ENCODE measurements at places on chromosomes 4 and X.
A peak's percentile ranks its signal among the peaks of the same experiment; 100 is the strongest.

DNA sequence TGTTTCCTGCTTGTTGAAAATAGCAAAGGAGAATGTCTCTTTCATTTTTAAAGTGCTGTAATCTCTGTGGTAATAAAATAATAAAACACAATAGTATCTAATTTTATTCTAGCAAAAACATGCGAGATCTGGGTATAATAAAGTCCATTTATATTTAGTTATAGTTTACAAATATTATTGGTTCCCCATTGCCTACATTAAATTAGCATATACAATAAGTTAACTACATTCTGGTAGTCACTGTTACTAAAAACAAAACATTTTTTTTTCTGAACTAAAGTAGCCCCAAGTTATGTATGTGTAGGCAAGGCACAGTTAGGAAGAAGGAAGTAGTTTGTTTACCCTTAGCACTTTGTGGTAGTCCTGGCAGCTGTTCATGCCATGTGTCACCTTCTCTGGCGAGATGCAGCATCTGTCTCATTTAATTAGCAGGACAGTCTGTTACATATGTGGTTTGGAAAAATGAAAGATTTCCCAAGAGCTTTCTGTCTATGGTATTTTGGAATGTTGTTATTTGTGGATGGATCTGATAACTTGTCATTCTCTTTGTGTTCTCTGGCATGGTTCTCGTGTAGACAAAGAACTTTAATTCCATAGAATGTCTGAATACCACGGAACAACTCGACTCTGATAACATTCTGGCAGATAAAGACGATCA is 231.3 kb upstream of the PITX2 start:
- H3K27ac ChIP-seq = no peak overlapping the region
- H3K27me3 ChIP-seq = peaks cover 5% of the 10 kb centered on the region
- DNase-seq = no peak

DNA sequence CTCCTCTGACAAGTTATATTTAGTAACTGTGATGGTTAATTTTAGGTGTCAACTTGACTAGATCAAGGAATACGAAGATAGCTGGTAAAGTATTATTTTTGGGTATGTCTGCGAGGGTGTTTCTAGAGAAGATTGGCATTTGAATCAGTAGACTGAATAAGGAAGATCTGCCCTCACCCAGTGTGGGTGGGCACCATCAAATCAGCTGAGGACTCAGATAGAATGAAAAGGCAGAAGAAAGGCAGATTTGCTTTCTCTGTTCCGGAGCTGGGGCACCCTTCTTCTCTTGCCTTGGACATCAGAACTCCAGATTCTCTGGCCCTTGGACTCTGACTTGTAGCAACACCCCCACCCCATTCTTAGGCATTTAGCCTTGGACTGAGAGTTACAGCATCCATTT is 981.6 kb downstream of the CCSER1 start:
- H3K4me1 ChIP-seq = no peaks in the 10 kb centered on the region
- DNase-seq = no peak
- no peaks in the 10 kb centered on the region for H3K27me3 ChIP-seq
- H3K36me3 ChIP-seq = peaks cover 4% of the 10 kb centered on the region

GRCh38 chr4:176435901-176436292 is 116.1 kb downstream of the SPCS3 start:
- H3K4me3 ChIP-seq = no peak overlapping the region
- no peak overlapping the region for H3K27ac ChIP-seq
- no peak for DNase-seq
- no peaks in the 10 kb centered on the region for H3K36me3 ChIP-seq
- peaks cover 3% of the 10 kb centered on the region for H3K27me3 ChIP-seq

DNA sequence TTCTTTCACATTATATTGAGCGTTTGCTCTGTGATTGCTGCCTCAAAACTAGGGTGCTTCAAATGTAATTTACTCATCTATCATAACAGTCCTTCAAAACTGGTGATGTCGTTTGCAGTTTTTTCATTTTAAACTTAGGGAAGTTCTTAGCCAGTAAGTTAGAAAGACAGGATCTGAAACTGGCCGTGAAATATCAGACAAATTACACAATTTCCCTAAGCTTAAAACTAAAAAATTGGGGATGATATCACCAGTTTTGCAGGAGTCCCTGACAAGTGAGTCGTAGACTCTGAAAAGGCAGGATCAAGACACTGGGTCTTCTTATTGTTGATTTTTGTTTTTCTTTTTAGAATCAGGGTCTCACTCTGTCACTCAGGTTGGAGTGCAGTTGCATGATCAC is 44.8 kb downstream of the MOB1B start:
- no peak overlapping the region for H3K27ac ChIP-seq
- H3K27me3 ChIP-seq = no peaks in the 10 kb centered on the region
- peaks cover 7% of the 10 kb centered on the region for H3K4me1 ChIP-seq

- H3K36me3 ChIP-seq = no peaks in the 10 kb centered on the region
- H3K4me1 ChIP-seq = no peaks in the 10 kb centered on the region
- peak; percentile 21 for DNase-seq
- H3K4me3 ChIP-seq = no peak overlapping the region
These were observed 333.3 kb upstream of the DDX53 start for GRCh38 chrX:22666441-22666840.

DNA sequence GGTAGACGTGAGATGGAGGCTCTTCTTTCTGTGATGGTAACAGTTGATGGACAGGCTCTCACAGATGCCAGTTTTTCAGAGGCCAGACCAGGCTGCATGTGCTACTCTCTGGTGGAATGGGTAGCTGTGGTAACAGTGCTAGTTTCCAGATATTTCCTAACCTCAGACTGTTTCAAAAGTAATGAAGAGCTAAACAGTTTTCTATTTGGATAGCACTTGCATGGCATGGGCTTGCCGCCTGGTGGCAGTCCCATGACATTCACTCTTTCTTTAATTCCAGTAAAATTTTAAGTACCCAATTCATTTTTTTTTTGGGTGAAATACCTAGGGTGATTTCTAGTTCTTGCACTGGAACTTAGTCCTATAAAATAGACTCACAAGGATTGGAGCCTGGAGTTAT is 220.2 kb upstream of the MAD2L1 start:
- H3K27me3 ChIP-seq = no peaks in the 10 kb centered on the region
- H3K4me3 ChIP-seq = no peak overlapping the region
- no peak for DNase-seq
- no peaks in the 10 kb centered on the region for H3K36me3 ChIP-seq

DNA sequence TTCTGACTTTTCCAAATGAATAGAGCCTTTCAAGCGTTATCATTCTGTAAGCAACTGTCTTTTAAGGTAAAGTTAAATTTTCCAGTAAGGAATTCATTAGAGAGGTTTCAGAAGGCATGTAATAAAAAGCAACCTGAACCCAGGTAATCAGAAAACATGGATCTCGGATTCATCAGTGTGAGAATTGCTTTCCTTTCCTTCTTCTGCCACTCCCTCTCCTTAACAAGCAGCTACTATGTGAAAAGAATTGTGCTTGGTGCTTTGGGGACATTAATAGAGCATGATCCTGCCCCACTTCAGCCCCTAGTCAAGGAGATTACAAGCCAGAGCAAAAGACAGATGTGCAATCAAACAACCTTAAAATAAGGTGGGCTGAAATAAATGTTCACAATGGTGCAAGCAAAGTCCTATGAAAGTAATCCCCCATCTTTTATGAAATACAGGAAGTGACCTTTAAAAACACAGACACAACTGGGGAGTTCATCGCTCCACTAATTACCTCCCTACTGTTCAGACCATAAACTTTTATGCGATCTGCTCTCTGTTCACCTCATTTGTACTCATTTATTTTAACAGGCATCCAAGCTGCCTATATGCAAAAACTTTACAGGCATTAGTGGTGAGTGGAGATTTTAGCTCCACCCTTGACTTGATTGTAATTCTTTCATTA is 122.9 kb upstream of the RASGEF1B start:
- DNase-seq = no peak
- no peak overlapping the region for H3K4me3 ChIP-seq
- H3K4me1 ChIP-seq = peaks cover 36% of the 10 kb centered on the region
- peaks cover 11% of the 10 kb centered on the region for H3K27me3 ChIP-seq
- H3K27ac ChIP-seq = no peak overlapping the region

DNA sequence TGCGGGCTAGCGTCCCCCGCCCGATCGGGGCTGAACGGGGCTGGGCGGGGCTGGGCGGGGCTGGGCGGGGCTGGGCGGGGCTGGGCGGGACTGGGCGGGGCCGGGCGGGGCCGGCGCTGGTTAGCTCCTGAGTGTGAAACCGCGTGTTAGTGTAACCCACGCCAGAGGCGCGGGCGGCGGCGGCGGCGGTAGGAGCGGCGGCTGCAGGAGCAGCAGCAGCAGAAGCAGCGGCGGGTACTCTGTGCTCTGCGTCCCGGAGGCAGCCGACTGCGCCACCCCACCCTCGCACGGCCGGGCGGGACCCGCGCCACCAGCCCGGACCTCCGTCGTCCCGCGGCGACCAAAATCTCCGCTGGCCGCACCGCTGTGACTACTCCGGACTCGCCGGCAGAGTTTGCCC is 128.1 kb downstream of the LAS1L start:
- no peaks in the 10 kb centered on the region for H3K4me1 ChIP-seq
- DNase-seq = no peak
- H3K4me3 ChIP-seq = peak overlapping the region; percentile 47
- peaks cover 16% of the 10 kb centered on the region for H3K27me3 ChIP-seq
- H3K27ac ChIP-seq = no peak overlapping the region

DNA sequence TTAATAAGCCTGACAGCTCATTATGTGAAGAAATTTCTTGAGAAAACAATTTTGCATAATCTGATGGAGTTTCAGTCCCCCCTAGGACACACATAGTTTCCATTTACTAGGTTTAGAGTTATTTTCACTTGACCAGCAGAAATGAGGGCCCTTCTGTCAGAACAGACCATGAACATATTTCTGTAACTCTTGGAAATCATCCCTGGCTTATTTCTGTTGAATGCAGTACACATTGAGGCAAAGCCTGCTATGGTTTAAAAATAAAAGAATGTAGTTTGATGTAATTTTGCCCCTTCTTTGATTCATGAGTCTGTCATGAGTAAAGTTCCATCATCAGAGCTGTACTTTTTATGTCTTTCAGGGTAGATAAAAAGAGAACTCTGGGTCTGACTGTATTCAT is 104.6 kb upstream of the ETNPPL start:
- H3K4me3 ChIP-seq = no peak overlapping the region

- no peak overlapping the region for H3K4me3 ChIP-seq
- no peak overlapping the region for H3K27ac ChIP-seq
- H3K4me1 ChIP-seq = no peaks in the 10 kb centered on the region
- peaks cover 7% of the 10 kb centered on the region for H3K36me3 ChIP-seq
These were observed 157.1 kb downstream of the SCFD2 start for GRCh38 chr4:53208753-53209152.

GRCh38 chr4:104494822-104495559 is at the start of gene CXXC4:
Gene CXXC4 (minus strand): TSS chr4:104494894. CDS start chr4:104491802, 3,092 bp downstream.
- H3K27ac ChIP-seq = peak within 1 kb of the TSS; percentile 98
- peaks cover 61% of the 10 kb centered on the region for H3K4me1 ChIP-seq
- peak; percentile 76 for DNase-seq
- H3K36me3 ChIP-seq = no peaks in the 10 kb centered on the region
- H3K4me3 ChIP-seq = peak within 1 kb of the TSS; percentile 97

DNA sequence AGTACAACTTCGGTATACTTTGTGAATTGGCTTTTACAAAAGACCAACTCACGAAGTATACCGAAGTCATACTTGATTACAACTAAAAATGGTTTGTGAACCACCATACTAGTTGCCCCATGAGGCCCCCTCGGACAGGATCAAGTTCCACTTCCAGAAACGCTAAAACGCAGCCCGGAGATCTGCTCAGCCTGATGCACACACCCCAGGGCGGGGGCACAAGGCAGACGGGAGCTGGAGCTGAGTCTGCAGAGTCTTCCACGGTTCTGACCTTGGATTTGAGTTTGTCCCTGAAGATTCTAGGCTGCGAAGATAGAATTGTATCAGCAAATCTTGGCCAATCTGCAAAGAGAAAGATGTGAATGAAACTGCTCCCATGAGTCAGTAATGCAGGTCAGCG is 118.1 kb downstream of the SORCS2 start:
- no peak overlapping the region for H3K27ac ChIP-seq
- no peaks in the 10 kb centered on the region for H3K36me3 ChIP-seq
- no peak for DNase-seq
- peaks cover 72% of the 10 kb centered on the region for H3K4me1 ChIP-seq
- no peak overlapping the region for H3K4me3 ChIP-seq

- H3K4me3 ChIP-seq = no peak overlapping the region
- no peaks in the 10 kb centered on the region for H3K36me3 ChIP-seq
- peaks cover 6% of the 10 kb centered on the region for H3K4me1 ChIP-seq
- no peak overlapping the region for H3K27ac ChIP-seq
- H3K27me3 ChIP-seq = no peaks in the 10 kb centered on the region
These were observed 932.1 kb upstream of the SLIT2 start for GRCh38 chr4:19319607-19320006.

DNA sequence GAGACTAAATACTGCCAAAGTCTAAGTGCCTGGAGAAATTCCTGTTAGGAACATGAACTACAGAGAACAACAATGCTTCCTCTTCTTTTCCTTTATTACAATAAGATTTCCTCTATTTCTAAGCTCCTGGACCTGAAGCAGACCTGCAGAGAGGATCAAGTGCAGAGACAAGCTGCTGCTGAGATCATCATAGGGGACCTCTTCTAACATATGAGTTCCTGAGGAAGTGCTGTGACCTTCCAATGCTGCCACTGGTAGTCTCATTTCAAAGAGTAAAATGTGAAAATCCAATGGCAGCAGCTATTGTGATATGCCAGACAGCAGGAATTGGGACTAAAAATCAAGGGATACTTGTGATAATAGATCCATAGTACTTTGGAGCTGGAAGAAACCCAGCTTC is 28.0 kb downstream of the CCNG2 start:
- H3K4me3 ChIP-seq = no peak overlapping the region
- DNase-seq = no peak
- H3K36me3 ChIP-seq = no peaks in the 10 kb centered on the region
- H3K27me3 ChIP-seq = peaks cover 17% of the 10 kb centered on the region
- H3K27ac ChIP-seq = no peak overlapping the region

GRCh38 chr4:142463206-142463605 is 382.9 kb downstream of the INPP4B start:
- H3K27ac ChIP-seq = peak overlapping the region; percentile 96
- H3K27me3 ChIP-seq = no peaks in the 10 kb centered on the region
- DNase-seq = no peak
- peaks cover 88% of the 10 kb centered on the region for H3K4me1 ChIP-seq

GRCh38 chr4:93835929-93836328 is 7.4 kb downstream of the ATOH1 start:
- no peak for DNase-seq
- no peaks in the 10 kb centered on the region for H3K36me3 ChIP-seq
- H3K27me3 ChIP-seq = peaks cover 97% of the 10 kb centered on the region
- no peak overlapping the region for H3K4me3 ChIP-seq
- H3K27ac ChIP-seq = no peak overlapping the region
- H3K4me1 ChIP-seq = peaks cover 14% of the 10 kb centered on the region

DNA sequence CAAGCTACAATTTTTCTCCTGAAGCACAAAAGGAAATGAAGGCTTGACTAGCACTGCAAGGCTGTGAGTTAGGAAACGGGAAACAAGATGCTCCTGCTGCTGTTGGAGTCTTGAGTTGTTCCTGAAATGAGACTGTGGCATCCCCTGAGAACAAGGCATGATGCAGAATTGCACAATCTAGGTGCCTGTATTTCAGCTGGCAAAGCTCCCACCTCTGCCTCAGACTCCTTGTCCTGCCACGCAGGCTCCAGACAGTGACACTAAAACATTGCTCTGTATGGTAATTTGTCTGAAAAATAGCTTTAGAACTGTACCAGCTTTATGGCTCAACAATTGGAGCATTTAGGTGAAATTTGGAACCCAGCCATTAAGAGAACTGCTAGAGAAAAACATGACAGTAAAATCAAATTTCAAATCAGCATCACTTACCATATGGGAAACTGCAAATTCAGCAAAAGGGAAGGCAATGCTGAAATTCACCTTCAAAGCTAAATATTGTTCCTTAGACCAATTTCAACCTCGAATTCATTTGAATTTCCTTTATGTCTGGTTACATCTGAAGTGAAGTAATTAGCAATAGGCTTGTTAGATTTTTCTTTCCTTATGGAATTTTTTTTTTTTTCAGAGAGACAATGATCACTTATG is 103.4 kb downstream of the MFAP3L start:
- H3K4me1 ChIP-seq = peaks cover 11% of the 10 kb centered on the region
- H3K36me3 ChIP-seq = no peaks in the 10 kb centered on the region
- DNase-seq = no peak
- no peaks in the 10 kb centered on the region for H3K27me3 ChIP-seq
- H3K27ac ChIP-seq = no peak overlapping the region

All from nephron progenitor cell (in vitro differentiated cells).